ENCODE measurements at places on chromosomes 7 and 10.

- no peak for DNase-seq
Measured at GRCh38 chr10:79384773-79385391, 37.6 kb downstream of the PPIF start.

GRCh38 chr10:58967551-58968388 lies 208.7 kb upstream of the PHYHIPL start:
- no peak for DNase-seq

DNA sequence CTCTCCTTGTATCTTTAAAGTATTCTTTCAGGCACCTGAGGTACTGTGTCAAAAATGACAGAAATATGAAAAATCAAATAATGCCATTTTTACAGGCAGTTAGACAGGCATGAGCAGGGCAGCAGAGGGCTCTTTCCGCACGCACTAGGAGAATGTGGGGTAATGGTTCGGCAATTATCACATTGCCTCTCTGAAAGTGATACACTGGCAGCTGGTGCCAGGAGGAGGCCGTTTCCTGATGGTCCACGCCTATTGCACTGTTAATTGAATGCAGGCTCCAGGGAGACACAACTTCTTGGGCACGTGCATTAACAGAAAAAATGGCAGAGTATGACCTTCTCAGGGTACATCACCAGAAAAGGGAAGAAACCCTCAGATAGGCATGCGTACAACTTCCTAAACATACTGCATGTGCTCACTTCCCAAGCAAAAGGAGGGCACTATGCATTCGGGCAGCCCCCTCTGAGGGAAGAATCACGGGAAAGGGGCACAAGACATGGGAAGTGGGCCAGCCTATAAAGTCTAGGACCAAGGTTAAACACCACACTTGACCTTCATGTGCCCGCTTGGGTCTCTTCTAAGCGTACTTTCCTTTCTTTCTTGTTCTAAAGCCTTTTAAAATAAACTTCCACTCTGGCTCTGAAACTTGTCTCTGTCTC lies 161.7 kb downstream of the TNS3 start:
- no peak for DNase-seq

DNA sequence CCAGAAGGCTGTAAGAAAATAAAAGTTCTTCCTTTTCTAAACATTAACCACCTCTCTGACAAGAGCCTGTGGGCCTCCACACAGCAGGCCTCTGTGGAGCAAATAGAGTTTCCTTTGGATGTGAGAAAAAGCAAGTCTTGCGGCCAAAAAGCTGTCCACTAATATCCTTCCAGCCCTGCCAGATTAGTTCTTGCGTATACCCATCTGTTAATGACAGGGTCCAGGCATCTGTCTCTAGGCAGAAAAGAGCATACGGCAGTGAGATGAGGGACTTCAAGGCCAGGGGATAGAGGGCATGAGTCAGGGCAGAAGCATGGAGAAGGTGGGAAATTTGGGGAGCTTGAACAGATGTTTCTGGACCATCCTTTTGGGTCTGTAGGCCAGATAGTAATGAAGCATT lies 164.9 kb downstream of the NSUN6 start:
- no peak for DNase-seq

DNA sequence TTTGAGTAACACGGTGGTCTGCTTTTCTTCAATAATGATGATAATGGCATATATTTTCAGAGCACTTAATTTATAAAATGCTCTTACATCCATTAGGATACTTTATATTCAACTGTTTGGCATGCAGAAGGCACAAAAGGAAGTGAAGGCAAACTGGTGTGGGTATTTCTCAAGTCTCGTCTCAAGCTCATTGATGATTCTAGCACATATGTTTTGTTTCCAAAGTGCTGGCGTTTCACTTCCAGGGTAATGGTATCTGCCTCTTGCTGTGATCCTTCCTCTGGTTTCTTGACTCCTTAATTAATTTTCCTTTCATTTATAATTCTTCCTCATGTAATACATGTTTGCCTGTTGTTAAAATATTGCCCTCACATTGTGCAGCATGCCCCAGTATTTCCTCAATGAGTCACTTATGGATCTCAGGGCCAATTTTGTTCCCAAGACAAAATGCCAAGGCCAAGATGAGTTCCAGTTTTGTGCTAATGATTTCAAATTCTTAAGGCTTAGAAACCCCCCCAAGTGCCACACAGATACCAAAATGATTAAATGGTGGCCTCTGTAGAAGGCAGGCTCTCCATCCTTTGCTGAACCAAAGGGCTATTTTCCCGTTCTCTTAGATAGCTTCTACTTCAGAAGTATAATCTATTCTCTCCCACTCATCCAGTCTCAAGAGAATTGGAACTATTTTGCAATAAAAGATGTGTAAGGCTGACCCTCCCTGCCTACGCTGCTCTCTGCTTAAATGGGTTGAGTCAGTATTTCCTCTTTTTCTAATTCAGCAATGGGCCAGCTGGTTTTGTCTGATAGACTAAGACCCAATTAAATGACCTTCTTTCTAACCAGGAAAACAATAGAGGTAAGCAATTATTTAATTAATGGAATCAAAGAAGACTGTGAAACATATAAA lies 171.2 kb downstream of the ZNF365 start:
- no peak for DNase-seq

DNA sequence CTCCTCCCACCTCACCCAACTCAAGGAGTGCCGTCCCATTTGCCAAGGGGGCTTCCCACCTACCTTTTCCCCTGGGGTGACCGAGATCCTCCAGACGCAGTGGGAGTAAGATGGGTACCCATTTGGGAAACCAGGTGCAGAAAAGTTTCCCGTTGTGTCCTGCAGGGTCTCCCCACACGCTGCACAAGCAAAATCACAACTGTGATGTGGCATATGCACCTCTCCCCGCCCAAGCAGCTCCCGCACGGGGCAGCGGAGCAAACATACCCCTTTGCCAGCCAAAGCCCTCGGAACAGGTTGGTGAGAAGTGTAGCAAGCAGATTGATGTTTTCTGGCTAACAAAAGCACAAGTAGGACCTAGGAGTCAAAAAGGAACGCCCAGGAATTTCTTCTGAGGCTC lies 51.5 kb upstream of the OPALIN start:
- DNase-seq = no peak

GRCh38 chr7:34727464-34727995 lies 69.5 kb downstream of the NPSR1 start:
- DNase-seq = no peak

DNA sequence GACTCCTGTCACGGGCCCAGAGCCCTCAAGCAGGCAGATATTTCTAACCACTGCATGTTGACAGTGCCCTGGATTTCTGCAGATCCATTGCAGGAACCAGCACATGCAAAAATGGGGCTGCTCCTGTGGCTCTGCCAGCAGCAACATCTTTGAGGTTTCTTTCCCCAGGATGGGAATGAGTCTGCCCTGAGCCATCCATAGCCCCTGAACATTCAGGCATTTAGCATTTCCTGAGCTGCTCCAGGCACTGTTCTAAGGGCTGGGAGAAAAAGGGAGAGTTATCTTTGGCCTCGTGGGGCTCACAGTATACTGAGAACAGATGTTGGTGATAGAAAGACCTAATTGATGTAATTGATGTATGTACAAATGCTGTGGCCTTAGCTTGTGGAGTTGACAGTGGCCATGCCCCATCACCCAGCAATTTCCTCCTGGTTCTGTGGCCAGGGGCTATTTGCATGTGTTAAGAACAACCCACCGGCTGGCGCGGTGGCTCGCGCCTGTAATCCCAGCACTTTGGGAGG lies 66.0 kb upstream of the LRRC4 start:
- no peak for DNase-seq

DNA sequence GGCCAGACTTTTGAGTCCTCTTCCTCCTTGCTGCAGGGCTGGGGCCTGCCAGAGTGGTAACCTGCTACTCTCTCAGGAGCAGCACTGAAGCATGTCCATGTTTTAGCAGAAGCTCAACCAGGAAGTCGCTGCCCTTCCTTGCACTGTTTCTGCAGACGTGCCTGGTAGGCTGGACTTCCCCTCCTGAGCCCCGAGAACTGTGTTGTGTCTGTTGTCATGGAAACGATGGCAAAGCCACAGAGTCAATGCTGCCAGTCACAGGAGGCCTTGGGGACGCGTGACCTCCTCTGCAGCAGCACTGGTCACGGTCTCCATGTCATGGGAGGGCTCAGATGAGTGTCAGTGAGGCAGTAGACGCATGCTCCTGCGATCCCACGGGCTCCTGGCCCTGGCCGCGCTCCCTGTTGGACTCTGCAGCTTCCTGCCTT lies 145.5 kb downstream of the FANK1 start:
- peak; percentile 80 for DNase-seq

DNA sequence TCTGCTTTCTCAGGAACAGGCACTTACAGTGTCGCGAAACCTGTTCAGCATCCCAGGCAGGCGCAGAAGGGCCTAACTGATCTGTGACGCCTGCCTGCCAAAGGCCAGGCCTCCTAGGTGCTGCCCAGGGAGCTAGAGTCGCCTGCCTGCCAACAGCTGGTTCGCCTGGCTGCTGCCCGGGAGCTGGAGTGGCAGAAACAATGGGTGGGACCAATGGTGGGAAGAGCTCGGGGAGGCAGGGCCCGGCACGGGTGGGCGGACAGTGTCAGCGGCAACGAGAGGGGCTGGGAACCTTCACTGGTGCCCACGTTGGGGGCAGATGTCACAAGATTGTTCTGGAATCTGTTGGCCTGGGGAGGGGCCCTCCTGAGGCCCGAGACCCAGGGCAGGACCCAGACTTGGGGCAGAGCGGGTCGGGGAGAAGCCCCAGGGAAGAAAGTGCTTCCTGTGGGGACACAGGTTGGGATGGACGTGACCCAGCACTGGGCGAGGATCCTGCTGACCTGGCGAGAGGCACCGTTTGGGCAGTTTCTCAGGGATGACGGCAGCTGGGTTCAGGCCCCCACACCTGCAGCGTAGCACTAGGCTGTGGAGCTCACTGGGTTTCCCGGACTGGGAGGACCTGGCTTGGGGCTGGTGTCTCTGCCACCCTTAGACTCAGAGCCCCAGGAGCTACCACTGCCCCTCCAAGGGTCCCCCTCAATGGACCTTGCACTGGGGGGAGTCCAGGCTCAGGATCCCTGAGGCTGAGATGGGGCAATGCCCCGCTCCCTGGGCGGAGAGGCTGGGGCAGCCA lies 181.8 kb downstream of the ELFN1 start:
- DNase-seq = no peak

DNA sequence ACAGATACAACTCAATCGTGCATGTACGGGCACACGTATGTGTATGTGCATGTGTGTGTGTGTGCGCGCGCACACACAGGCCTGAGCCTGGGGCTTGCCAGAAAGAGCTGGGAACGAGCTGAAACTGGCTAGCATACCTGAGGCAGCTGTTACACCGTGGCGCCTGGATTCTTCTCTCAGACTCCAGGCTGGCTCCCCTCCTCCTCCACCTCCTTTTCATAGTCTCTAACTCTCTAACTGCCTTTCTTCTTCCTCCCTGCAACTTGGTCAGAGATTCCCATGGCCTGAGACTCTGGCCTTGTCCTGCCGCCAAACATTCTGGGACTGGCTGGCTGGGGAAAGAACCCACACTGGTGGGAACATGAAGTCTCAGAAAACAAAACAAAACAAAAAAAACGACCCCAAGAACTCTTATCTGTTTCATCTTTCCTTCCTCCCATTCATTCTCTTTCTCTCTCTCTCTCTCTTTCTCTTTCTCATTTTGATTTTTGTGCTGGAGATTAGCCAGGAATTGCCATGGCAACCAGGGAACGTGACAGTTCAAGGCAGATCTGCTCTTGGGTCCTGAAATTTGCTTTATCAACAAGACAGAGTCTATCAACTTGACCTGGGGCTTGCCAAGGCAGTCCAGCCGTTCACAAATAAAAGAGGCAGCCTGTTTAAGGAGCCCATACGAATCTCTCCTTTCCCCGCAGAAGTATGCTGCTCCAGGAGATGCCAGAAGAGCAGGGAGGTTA lies 76.8 kb upstream of the SEM1 start:
- no peak for DNase-seq

- DNase-seq = no peak
Measured at GRCh38 chr7:12957487-12957886, 270.1 kb downstream of the ARL4A start.

- no peak for DNase-seq
Measured at GRCh38 chr7:27344471-27344870, 101.9 kb downstream of the EVX1 start.

GRCh38 chr7:41847151-41847550 lies 144.3 kb upstream of the INHBA start:
- DNase-seq = no peak

- DNase-seq = peak; percentile 26
Measured at GRCh38 chr10:91389636-91390512, 20.3 kb upstream of the HECTD2 start.

All from effector memory CD8-positive, alpha-beta T cell (primary cell).